NCI-H2227 treated with DMSO at 0.1 percent for 48 hours (cell line): ENCODE measurements at places on chromosomes 5 and 9.

- DNase-seq = no peak
These were observed 218.8 kb upstream of the IL12B start for GRCh38 chr5:159549046-159549445.

GRCh38 chr9:18516965-18517364, 43.0 kb downstream of the ADAMTSL1 start:
- DNase-seq = no peak

DNA sequence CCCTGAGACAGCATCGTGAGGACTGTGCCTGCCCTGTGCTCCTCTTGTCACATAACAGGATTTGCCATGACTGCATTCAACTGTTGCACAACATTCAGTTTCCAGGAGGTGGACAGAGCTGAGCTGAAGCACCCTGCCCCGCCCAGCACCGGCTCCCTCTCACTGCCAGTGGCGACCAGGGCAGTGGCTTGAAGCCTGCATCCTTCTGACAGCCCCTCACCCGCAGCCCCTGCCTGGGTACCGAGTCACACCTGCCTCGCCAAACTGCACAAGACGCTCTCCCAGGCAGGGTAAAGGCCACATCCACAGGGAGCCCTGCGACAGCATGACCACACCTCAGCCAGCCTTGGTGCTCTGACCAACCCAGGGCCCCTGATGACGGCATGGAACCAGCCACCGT, 59.9 kb upstream of the ZNF354A start:
- no peak for DNase-seq

DNA sequence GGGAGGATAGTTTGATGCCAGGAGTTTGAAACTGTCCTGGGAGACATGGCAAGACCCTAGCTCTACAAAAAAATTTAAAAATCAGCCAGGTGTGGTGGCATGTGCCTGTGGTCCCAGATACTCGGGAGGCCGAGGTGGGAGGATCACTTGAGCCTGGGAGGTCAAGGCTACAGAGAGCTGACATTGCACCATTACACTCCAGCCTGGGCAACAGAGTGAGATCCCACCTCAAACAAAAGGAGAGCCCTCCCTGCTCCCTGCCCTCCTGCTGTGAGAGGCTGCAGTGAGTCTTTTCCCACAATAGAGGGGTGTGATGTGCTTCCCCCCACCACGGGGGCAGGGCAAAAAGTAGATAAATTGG, 10.1 kb upstream of the CCDC187 start:
- DNase-seq = no peak

- no peak for DNase-seq
These were observed 26.7 kb upstream of the FSD1L start for GRCh38 chr9:105421154-105421553.

- DNase-seq = no peak
These were observed 56.7 kb downstream of the HSPA4 start for GRCh38 chr5:133108481-133108921.

DNA sequence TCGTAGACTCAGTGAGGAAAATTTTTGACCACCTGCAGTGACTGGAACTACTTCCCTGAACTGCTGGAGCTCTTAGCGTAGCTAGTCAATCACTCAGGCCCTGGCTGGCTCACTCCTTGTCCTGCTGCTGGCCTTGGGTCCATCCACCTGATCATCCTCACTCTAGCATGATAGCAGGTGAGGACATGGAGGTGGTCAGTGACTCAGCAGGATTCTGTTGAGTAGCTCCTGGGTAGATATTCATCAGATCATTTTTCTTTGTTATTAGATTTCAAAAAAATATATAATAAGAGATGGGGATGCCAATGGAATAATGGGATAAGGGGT, 25.0 kb upstream of the SEMA4D start:
- DNase-seq = no peak
